ENCODE measurements at places on chromosomes 1 and 21. TPM values are rescaled to one million over a fixed set of nuclear protein-coding genes. Genes with fewer than 3 reads are reported as not detected.
A peak's percentile ranks its signal among the peaks of the same experiment; 100 is the strongest.

GRCh38 chr21:27257908-27258556, 291.1 kb upstream of the ADAMTS5 start:
- DNase-seq, result no peak
- H3K27ac ChIP-seq, result no peak overlapping the region
- H3K36me3 ChIP-seq, result no peaks in the 10 kb centered on the region
- H3K4me1 ChIP-seq, result no peaks in the 10 kb centered on the region
- no peak overlapping the region for H3K4me3 ChIP-seq
- no peaks in the 10 kb centered on the region for H3K27me3 ChIP-seq

- H3K27ac ChIP-seq, result no peak overlapping the region
- no peak overlapping the region for H3K4me3 ChIP-seq
- no peaks in the 10 kb centered on the region for H3K27me3 ChIP-seq
- H3K4me1 ChIP-seq, result no peaks in the 10 kb centered on the region
- no peak for DNase-seq
These were observed 8.1 kb downstream of the PSRC1 start for GRCh38 chr1:109274533-109275476.

DNA sequence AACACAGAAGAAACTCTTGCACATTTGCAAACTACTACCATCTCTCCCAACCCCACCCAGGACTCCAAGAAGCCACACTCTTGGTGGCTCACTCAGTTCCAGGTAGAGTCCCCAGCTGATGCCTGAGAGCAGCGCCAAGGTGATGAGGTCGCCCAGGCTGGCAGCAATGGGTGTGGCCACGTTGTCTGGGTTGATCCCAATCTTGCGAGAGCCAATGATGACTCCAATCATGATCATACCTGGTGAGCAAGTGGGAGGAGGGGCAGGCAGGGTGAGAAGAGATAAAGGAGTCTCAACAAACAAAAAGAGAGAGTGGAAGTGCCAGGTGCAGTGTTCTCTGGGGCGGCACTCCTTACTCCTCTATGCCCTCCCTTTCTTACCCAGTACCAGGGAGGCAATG, 14.4 kb downstream of the SLC41A1 start:
- H3K27me3 ChIP-seq, result no peaks in the 10 kb centered on the region
- no peak for DNase-seq
- no peak overlapping the region for H3K27ac ChIP-seq
- H3K36me3 ChIP-seq, result peaks cover 73% of the 10 kb centered on the region
- peaks cover 20% of the 10 kb centered on the region for H3K4me1 ChIP-seq

GRCh38 chr1:165542015-165542631, 1.7 kb upstream of the LRRC52 start:
- H3K27me3 ChIP-seq, result no peaks in the 10 kb centered on the region
- no peak overlapping the region for H3K4me3 ChIP-seq
- no peak for DNase-seq
- no peaks in the 10 kb centered on the region for H3K36me3 ChIP-seq

DNA sequence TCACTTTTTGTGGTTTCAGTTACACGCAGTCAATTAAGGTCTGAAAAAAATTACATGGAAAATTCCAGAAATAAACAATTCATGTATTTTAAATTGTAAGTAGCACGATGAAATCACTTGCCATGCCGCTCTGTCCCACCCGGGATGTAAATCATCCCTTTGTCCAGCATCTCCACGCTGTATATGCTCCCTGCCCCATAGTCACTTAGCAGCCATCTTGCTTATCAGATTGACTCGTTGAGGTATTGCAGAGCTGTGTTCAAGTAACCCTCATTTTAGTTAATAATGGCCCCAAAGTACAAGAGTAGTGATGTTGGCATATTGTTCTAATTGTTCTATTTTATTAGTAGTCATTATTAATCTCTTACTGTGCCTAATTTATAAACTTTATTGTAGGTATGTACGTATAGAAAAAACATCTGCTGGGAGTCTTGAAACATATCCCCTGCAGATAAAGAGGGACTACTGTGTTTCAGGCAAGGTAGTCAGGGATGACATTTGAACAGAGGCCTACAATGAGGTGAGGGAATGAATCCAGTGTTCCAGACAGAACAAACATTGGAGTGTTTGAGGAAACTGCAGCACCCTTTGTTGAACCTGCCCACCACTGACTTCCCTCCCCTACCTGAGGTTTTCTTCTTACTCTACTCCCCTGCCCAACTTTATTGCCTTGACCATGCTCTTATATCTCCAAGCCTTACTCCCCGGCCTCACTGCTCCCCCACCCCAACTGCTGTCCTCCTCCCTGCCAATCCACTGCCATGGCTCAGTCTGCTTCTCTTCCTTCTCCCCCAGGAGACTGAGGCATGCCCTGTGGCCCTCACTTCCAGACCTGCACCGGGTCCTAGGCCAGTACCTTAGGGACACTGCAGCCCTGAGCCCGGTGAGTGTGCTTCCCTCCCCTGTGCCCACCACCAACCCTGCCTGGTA, 7.1 kb upstream of the CDC20 start:
- no peak overlapping the region for H3K4me3 ChIP-seq
- no peak for DNase-seq
- no peaks in the 10 kb centered on the region for H3K4me1 ChIP-seq
- H3K36me3 ChIP-seq, result no peaks in the 10 kb centered on the region
- no peaks in the 10 kb centered on the region for H3K27me3 ChIP-seq

DNA sequence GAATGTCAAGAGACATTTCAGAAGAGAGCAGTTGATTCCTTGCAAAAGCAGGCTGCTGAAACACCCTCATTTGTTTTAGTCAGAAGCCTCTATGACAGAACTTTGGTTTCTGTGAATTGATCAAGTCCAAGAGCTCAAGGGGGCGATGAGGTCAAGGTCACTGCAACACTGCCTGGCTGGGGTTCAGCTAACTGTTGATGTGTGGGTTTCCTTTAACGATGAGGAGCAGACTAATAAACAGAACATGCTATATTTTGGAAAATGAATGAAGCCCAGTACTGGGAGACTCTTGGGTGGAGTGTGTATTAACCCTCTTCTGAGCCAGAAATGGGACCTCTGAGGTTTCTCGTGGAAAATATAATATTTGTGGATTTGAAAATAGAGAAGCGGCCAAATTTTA, 109.3 kb downstream of the ZC3H11B start:
- DNase-seq, result no peak
- H3K4me1 ChIP-seq, result no peaks in the 10 kb centered on the region
- H3K27me3 ChIP-seq, result no peaks in the 10 kb centered on the region
- no peak overlapping the region for H3K4me3 ChIP-seq
- no peaks in the 10 kb centered on the region for H3K36me3 ChIP-seq

DNA sequence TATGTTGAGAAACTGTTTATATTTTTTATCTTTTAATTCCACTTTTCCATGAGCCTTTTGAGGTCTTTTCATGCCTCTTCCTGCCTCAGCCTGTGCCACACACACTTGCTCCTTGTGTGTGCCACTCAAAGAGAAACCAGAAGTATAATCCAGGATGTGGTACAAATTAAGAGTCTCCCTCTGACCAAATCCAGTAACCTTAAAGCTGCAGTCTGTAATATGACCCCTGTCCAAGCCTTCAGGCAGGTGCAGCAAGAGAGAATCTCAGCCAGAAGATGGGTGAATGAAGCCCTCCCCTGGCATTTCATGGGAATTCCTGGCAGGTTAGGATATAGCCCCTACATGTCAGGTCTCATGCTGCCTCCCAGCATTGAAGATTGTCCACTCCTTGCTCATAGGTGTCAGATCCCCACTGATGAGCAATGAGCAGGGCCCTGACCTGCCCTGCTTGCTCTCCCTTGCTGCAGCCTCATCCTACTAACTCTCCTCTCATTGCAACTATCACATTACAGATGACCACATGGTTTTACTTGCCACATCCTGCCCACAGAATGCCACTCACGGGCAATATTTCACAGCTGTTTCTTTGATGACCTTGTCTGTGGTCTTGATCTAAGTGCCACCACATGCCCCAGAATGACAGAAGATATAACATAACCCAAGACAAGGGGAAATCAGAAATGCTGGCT, 169.3 kb downstream of the SEC16B start:
- no peaks in the 10 kb centered on the region for H3K36me3 ChIP-seq
- H3K4me3 ChIP-seq, result no peak overlapping the region
- H3K27ac ChIP-seq, result no peak overlapping the region
- DNase-seq, result no peak

DNA sequence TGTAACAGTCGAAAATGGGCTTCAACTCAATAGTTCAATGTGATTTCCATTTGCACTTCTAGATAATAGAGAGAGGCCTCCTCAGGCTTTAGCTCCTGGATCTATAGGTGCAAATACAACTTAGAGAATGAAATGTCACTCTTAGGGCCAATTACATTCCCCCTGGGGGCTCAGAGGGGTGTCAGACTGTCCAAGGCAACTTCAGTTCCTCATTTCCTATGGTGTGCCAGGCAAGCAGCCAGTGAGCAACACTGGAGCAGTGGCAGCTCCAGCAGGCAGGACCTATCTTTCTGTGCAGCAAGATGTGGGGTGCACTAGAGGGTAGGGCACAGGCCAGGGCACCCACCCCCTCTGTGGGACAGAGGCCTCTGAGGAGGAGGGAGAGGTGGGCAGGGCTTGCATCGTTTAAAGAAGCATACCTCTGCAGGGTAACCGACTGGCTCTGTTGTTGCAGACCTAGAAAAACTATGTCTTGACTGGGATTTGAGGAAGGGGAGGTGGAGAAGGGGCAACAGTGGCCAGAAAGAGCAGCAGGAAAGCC, 97.3 kb downstream of the SUSD4 start:
- no peaks in the 10 kb centered on the region for H3K4me1 ChIP-seq
- no peaks in the 10 kb centered on the region for H3K36me3 ChIP-seq
- no peak for DNase-seq
- no peak overlapping the region for H3K27ac ChIP-seq

DNA sequence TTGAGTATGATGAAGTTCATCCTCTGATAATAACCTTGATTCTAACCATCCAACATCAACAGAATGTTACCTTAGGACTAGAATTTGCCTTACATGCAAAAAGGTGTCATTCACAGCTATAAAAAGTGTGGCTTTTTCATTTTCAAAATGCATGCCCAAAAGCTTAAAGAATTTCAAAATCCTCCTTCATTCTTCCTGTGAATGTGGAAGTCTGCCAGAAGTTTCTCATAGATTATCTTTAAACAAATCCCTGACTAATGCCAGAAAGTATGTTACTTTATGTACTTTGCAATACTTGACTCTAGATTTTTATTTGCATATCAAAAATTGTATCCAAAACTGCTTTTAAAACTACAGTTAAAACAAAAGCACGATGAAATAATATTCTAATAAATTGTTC, 270.6 kb upstream of the ZRANB2 start:
- DNase-seq, result no peak
- no peak overlapping the region for H3K27ac ChIP-seq
- no peaks in the 10 kb centered on the region for H3K4me1 ChIP-seq
- no peaks in the 10 kb centered on the region for H3K27me3 ChIP-seq

DNA sequence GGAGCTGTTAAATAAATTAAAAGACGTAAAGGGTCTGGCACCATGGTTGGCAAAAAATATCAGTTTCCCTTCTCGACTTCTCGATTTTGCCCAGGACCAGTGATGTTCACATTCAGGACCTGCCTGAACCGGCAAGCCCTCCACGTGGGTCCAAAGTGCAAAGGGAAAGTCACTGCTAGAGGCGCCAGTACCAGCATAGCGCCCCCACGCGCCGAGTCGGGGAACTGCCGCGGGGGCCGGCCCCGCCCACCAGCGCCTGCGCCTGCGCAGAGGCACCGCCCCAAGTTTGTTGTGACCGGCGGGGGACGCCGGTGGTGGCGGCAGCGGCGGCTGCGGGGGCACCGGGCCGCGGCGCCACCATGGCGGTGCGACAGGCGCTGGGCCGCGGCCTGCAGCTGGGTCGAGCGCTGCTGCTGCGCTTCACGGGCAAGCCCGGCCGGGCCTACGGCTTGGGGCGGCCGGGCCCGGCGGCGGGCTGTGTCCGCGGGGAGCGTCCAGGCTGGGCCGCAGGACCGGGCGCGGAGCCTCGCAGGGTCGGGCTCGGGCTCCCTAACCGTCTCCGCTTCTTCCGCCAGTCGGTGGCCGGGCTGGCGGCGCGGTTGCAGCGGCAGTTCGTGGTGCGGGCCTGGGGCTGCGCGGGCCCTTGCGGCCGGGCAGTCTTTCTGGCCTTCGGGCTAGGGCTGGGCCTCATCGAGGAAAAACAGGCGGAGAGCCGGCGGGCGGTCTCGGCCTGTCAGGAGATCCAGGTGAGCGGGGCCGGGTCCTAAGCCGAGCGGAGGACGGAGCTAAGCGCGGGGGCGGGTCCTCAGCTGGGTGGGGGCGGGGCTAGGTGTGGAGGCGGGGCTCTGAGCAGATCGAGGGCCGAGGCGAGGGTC, at the start of gene PINK1:
PINK1 (plus strand) TSS at position 269 of the 875 bp plus-strand sequence; CDS start at position 360, 91 bp downstream.
- peak within 1 kb of the TSS; percentile 98 for H3K27ac ChIP-seq
- H3K4me1 ChIP-seq, result peaks cover 36% of the 10 kb centered on the region
- DNase-seq, result peak; percentile 76

The LCE3D gene
- not detected for total RNA-seq

The ORC1 gene
- total RNA-seq, result 0.36 TPM

The PCP4L1 gene
- 0.38 TPM for total RNA-seq

The FBXO2 gene
- 5.5 TPM for total RNA-seq

All from heart right ventricle (tissue), 16 donors.